ENCODE measurements at places on chromosomes 7 and 10.

DNA sequence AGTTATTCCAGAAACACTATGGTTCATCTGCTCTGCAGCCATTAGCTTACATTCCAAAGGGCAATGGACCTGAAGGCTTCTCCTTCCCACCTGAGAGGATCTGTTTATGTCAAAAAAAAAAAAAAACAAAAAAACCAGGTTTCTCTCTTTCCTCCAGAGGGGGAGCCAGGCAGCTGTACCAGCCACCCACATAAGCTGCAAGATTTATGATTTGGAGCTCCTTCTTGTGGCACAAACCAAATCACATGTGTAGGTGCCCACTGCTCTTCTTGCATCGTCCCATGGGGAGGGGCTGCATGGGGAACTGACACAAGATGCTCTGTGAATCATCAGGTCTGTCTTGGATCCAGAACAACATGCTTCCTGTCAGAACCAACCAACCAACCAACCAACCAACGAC is 231.6 kb upstream of the IGFBP3 start:
- no peak for DNase-seq

GRCh38 chr7:100266576-100267354 is 40.7 kb upstream of the SPDYE3 start:
- DNase-seq: no peak

DNA sequence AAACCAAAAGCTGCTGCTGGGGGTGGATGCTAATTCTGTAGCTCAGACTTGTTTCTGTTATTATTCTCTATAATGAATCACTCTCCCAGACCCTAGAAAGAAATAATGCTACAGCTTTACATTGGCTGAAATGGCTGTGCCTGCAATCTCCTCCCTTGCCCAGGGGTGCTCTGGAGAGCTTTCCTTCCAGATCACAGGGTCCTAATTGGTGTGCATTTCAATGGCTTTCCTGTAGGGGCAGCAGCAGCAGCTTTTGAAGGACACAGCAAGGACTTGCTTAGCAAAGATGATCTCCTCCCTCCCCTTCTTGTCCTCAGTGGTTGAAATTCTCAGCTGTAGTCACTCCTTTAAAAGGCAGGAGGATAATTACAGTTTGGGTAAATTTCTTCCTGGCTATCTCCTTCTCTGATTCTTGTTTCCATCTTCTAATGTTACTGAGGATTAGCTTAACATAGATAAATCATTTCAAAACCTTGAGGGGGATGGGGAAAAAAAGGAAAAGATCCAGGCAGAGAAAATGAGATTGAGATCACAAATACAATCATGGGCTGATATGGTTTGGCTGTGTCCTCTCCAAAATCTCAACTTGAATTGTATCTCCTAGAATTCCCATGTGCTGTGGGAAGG is 120.2 kb upstream of the CTTNBP2 start:
- peak; percentile 89 for DNase-seq

- DNase-seq: no peak
Measured at GRCh38 chr7:37462138-37462537, 13.5 kb upstream of the ELMO1 start.

DNA sequence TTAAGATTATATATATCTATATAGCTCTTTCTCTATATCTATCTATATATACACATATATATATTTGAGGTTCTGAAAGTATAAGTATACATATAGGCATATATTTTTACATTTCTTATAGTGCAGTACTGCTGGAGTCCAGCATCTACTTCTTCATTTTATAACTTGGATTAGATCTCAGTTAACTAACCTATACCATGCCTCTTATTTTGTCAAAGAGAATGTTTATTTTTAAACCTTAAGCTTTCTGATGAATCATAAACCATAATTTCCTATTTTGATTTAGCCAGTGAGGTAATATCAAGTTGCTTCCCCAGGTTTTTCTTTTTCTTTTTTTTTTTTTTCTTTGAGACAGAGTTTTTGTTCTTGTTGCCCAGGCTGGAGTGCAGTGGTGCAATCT is 8.1 kb downstream of the ZNF32 start:
- no peak for DNase-seq

- peak; percentile 57 for DNase-seq
Measured at GRCh38 chr10:80407812-80408241, 524 bp upstream of the PRXL2A start.

GRCh38 chr7:66627881-66628360 is 760 bp upstream of the KCTD7 start:
- no peak for DNase-seq

DNA sequence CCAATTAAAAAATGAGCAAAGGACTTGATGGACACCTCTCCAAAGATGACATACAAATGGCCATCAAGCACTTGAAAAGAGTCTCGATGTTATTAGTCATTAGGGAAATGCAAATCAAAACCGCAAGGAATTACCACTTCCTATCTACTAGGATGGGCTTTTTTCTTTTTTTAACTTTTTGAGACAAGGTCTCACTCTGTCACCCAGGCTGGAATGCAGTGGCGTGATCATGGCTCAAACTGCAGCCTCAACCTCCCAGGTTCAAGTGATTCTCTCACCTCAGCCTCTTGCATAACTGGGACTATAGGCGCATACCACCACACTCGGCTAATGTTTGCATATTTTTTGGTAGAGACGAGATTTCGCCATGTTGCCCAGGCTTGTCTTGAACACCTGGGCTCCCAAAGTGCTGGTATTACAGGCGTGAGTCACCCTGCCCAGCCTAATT is 13.6 kb downstream of the NKX1-2 start:
- DNase-seq: no peak

DNA sequence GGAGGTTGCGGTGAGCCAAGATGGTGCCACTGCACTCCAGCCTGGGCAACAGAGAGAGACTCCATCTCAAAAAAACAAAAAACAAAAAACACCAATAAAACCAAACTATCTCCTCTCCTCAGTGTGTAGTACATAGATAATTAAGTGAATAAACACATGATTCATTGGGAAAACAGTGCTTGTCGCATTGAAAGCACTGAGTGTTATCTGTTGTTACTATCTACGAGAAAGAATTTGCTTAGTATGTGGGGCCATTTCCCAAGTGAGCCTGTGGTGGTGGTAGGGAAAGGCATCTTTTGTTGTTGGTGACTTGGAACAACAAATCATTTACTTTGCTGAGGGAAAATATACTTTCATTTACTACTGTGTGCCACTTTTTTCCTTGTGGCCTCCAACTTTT is 42.6 kb downstream of the RSBN1L start:
- DNase-seq: no peak

- no peak for DNase-seq
Measured at GRCh38 chr7:15937571-15937970, 251.1 kb upstream of the MEOX2 start.

DNA sequence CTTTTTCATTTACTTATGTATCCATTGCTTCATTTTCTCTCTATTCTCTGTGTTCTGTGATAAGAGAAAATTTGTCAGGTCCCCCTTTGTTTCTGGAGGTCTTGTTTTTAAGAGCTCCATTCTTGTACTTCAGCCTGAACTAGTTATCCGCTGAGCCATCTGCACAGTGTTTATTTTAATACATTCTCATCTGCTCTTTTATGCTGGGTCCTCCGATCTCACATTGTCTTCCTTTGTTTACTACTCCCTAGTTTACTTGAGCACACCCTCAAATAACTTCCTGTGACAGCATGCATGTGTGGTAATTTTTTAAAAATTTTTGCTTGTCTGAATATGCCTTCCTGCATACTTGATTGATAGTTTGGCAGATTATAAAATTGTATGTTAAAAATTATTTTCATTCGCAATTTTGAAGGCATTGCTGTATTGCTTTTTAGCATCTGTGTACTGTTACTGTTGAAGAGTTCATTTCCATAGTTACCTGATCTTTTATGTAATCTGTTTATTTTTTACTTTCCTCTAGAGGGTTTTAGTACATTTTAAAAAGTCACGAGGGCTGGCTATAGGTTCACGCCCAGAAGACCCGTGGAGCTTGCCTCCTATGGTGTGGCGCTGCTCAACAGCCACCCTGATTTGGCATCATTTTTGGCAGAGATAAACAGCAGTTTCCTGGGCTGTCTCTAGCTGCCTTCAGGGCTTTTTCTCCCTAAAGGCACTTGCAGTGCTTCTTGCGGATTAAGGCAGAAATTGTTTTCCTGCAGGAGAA is 31.9 kb downstream of the RSBN1L start:
- peak; percentile 41 for DNase-seq

DNA sequence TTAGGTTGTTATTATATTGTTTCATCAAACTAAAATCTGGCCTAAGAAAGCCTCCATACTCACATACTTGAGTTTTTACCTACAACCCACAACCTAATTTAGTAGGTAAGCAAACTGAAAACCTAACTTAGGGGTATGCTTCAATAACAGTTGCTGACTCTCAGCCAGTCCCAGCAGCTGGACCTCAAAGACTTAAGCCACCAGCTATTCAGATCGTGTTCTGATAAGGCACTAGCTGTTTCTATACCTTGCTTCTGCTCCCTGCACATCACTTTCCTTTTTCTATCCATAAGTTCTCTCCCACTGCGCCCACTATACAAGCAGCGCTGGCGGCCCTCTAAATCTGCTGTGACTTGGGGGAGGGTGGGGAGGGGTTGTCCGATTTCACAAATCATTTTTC is 42.3 kb downstream of the SUGCT start:
- DNase-seq: no peak

DNA sequence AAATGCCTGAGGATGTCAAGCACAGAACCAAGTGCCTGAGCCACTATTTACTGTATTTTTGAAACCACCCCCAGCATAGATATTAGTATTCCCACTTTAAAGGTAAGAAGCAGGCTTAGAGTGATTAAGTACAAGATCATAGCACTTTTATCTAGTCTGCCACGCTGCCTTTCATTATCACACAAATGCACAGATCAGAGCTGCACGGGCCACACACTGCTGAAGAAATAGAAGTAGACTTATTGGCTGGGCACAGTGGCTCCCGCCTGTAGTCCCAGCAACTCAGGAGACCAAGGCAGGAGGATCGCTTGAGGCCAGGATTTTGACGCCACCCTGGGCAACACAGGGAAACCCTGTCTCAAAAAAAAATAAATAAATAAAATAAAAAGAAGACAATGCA is 38.2 kb downstream of the NCAPG2 start:
- no peak for DNase-seq

DNA sequence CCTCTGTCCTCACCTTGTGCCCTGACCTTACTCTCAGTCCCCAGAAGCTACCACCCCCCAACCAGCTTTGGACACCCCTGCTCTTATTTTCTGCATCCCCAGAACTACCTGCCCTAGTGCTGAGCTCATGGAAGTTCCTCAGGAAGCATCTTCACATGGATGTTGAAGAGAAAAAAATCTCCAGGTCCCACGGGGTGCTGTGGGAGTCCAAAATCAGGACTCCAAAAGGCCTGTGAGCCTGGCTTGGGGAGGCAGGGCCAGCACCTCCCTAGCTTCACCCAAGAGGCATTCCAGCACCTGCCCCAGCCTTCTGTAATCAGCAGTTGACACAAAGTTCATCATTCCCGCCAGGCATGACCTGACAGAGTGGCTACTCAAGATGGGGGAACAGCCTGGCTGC is 20.7 kb upstream of the GDF10 start:
- DNase-seq: no peak

- DNase-seq: no peak
Measured at GRCh38 chr7:15554744-15555143, 7.1 kb downstream of the AGMO start.

DNA sequence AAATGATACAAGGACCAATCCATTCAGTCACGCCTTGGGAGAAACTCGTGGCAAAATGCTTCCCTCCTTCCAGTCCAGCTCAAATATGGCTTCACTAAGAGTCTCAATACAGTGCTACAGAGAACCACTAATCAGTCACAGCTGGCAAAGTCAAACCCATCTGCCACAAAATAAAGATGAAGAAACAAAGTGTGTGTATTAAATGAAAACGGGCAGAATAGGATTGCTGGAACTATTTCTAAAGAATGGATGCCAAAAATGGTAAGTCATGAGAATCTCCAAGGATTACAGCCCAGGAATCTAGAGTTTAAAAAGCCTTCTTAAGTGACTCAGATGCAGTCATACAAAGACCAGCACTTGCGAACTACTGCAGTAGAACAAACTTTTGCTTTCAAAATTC is 61.9 kb downstream of the CACUL1 start:
- no peak for DNase-seq

DNA sequence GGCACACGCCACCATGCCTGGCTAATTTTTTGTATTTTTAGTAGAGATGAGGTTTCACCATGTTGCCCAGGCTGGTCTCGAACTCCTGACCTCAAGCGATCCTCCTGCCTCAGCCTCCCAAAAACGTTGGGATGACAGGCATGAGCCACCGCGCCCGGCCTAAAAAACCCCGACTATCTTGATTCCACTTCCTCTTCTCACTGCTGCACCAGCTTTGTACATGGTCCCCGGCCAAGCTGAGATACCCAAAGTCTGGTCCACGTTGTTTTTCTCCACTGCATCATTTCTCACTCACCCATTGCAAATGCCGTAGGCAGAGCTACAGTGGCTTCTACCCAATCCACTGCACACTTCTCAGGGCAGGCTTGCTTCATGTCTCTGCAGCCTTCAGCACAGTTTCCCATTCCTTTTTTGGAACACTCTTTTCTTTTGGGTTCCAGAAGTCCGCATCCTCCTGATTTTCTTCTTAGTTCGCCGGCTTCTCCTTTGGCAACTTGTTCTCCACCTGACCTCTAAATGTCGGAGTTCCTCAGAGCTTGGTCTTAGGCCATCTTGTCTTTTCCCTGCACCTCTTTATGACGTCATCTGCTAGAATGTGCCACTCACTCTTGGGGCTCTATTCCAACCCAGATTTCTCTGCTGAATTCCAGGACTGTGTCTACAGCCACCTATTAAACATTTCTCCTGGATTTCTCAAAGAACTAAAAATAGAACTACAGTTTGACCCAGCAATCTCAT is 6.0 kb upstream of the GNB2 start:
- no peak for DNase-seq

DNA sequence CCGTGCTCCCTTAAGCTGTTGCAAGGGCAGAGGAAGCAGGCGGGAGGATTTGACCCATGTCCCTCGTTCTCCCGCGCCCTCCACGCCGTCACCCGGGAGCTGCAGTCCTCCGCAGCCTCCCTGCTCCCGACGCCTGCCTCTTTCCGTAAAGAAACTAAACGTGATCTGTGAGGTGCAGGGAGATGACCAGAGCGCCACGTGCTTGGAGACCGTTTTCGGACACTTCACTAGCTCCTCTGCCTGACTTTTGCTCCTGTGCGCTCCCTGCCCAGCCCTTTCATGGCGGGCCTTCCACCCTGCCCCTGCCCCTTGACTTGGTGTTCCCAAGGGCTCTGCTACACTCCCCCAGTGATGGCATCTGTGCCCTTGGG is 171.2 kb downstream of the LSM5 start:
- no peak for DNase-seq

DNA sequence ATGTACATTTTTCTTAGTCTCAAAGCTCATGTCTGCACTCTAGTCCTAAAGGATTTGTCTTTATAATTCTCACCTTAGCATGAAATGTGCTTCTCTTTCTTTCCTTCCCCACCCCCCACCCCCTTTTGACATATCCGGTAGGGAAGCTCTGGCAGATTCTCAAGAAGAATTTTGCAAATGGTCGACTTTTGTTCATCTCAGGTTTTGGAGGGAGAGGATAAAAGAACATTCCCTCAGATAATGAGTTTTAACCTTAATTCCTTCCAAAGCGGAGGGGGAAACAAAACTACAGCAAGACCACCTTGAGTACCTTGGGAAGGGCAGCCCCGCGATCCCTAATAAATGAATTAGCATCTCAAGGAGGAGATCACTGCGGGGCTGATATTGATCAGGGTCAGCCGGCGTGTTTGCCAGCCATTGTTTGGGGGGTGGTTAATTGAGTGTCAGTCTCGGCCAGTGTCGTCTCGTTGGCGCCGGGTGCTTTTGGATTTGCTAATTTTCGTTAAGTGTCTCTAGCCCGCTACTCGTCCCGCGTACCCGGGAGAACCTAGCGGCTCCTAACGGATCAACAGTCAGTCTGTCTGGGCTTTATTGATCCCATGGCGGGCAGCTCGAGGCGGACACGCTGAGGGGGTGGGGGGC is 874 bp upstream of the BAMBI start:
- DNase-seq: peak; percentile 70

- no peak for DNase-seq
Measured at GRCh38 chr7:49324707-49325106, 400.4 kb downstream of the CDC14C start.

Data from H9 (cell line).